Renal cortical epithelial cell (primary cell): ENCODE measurements at places on chromosomes 13 and 19. TPM values are rescaled to one million over a fixed set of nuclear protein-coding genes. Genes with fewer than 3 reads are reported as not detected.

Gene CD37
- total RNA-seq: not detected in 2 replicates

Gene FAM83E
- total RNA-seq: 0.17 TPM in 1 of 2 replicates, not detected in the other

Gene KCNN1
- 0.30 TPM in 1 of 2 replicates, not detected in the other for total RNA-seq

Gene ZNF8
- total RNA-seq: 4.2 and 10.9 TPM in 2 replicates

Gene ZNF560
- 0.15 and 0.35 TPM in 2 replicates for total RNA-seq

Gene ZNF667
- 3.3 and 13.4 TPM in 2 replicates for total RNA-seq

Gene STOML3
- total RNA-seq: not detected in 2 replicates

Gene ZNF799
- total RNA-seq: 11.7 and 12.3 TPM in 2 replicates

Gene FPR3
- not detected in 2 replicates for total RNA-seq

GRCh38 chr13:43377973-43378372, 354.6 kb downstream of the DNAJC15 start:
- peak; percentile 24 for DNase-seq

DNA sequence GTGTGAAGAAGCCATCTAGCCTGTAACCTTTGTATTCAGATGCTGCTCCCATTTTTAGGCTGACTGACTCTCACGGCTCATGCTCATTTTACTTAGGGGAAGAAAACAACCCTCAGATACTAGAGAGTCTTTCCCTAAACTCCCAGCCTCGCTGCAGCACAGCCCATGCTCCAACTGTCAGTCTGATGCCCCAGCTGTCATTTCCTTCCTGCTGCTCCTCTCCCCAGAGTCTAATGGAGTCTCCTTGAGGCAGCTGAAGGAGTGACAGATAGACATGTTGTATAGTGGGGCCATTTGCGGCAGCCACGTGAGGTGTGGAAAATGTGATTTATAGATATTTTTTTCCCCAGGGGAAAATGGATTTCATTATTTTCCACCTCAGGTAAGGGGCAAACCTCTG, 59.2 kb upstream of the OLFM4 start:
- no peak for DNase-seq

- no peak for DNase-seq
Measured at GRCh38 chr19:41699968-41700323, 8.5 kb upstream of the CEACAM5 start.

DNA sequence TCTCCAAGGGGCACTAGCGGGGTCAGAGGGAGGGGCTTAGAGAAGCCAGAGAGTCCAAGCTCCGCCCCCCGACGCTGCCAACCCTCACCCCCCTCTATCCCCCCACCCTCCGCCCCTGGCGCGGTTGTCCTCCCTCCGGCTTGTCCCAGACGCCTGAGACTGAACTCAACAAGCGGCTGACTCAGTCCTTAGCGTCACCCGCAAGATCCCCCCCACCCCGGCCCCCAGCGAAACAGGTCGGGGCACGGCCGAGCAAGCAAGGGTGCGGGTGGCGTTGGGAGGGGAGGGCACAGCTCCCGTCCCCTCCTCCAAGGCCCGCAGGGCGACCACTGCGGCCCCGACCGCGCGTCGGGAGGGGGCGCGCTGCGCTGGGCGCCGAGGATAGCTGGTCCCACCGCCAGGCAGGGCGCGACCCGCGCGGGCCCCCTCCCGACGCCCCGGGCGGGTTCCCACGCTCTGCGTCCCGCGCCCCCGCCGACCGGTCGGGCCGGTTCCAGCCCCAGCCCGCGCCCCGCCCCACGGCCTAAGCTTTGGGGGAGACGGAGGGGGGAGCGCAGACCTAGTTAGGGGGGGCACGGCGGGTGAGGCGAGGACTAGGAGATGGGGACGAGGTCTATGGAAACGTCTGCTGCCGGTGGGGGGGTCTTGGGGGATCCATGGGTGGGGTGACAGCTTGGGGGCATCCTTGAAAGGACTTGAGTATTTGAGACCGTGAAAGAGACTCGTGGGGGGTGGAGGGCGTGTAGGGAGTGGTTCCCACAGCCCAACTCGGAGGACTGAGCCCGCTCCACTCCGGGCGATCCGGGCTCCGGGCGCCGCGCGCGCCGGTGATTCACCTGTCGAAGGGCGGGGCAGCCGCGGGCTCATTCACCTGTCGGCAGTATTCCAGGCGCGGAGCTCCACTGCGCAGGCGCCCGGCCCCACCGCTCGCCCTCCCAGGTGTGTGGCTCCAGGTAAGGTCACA, 5.1 kb downstream of the NOTCH3 start:
- peak; percentile 16 for DNase-seq

- no peak for DNase-seq
Measured at GRCh38 chr19:51354742-51355148, 11.4 kb downstream of the ETFB start.

DNA sequence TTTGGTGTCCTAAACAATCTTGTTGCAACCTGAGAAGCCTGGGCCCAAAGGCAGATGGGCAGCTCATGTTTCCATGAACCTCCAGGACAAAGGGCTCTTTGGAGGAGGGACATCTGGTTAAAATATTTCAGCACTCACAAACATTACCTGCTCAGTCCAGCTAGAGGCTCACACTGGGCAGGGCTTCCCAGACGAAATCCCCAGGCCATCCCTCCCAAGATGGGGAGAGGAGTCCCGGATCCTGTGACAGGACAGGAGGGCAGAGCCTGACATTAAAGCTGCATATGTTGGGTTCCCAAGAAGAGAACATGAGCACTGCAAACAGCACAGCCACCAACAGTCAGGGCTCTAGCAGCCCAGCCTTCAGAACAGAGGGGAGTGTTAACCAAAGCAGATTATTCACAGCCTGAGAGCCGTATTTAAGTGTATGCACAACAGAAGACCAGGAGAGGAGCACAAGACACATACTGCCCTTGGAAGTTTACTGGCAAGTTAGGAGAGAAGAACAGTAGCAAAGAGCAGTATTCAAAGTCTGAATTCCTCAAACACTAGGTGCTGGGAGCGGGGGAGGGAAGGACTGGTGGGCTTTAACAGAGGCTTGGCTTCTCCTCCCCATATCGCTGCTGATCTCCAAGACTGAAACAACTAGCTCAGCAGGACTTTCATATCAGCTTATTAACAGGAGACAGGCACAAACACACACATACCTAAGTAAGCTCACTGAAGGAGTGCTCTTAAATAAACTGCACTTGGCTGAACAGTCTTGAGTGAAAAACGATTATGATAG, 12.3 kb downstream of the ATP7B start:
- no peak for DNase-seq

DNA sequence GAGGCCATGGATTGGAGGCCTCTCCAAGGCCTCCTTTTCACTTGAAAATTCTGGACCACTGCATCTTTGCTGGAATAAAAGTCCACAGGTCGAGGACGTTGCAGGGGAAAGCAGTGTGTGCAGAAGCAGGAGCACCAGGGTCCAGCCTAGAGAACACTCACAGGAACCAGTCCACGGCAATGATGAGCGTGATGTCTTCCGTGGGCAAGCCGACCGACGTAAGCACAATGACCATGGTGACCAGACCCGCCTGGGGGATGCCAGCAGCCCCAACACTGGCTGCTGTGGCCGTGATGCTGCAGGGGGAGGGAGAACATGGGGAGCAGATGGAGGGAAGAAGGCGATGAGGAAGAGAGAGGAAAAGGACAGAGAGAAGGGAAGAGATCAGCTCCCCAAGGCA, 11.5 kb downstream of the OR7C2 start:
- no peak for DNase-seq

- peak; percentile 58 for DNase-seq
Measured at GRCh38 chr13:89393758-89394304, 1722.7 kb downstream of the SLITRK5 start.

GRCh38 chr19:38470788-38471480, 37.4 kb downstream of the RYR1 start:
- DNase-seq: no peak

DNA sequence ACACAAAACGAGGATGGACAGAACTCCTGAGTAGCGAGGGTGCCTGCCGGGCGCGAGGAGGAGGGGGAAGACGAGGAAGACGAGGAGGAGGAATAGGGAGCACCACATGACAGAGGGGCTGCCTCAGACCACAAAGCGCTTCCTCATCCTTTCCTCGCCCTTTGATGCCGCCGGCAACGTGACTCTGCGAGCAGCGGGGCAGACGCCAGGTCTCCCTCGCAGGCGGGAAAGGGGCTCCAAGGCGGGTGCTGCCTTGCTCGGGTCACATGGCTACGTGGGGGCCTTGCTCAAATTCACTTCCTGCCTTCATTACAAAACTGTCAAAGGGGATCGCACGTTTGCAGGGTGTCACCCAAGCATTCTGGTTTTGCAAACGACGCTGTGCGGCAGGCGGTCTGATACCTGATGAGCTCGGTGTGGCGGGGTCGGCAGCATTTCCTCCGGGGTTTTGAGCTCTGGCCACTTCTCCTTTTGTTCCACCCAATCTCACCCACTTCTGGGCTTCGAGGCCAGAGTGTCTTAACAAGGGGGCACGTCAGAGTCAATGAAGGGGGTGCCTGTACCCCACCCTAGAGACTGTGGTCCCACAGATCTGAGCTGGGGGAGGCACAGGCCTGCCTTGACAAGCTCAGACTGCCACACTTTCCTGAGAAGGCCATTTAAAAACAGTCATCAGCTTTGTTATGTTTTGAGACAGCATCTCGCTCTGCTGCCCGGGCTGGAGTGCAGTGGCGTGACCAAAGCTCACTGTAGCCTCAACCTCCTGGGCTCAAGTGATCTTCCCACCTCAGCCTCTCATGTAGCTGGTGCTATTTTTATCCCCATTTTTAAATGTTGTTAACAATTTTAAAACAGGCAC, 14.9 kb downstream of the MAP2K2 start:
- no peak for DNase-seq

DNA sequence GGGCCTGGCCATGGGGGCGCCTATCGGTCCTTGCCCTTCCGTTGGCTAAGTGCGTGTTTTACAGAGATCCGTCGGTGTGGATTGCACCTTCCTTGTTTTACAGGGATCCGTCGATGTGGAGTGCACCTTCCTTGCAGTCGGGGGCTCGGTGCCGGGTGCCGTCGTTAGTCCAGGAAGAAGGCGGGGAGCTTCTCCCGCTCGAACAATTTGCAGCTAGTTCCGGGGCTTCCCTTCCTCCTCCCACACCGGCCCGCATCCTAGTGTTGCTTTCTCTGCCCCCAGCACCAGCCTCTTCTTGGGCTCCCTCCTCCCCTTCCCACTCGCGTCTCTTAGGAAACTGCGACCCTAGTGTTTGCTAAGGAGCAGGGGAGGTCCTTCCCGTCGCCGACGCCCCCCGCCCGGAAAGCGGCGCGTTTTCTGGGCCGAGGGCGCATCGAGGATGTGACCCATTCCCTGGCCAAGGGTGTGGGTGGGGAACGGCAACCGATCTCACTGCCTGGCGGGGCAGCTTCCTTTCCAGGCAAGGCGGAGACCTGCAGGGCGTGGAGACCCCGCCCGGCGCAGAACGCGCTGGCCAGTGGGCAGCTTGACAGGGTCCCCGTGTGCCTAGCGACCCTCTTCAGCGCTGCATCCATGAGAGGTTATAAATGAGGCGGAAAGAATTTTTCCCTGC, 75.7 kb upstream of the ZNF91 start:
- DNase-seq: no peak

GRCh38 chr13:43078399-43078798, 55.0 kb downstream of the DNAJC15 start:
- DNase-seq: no peak

DNA sequence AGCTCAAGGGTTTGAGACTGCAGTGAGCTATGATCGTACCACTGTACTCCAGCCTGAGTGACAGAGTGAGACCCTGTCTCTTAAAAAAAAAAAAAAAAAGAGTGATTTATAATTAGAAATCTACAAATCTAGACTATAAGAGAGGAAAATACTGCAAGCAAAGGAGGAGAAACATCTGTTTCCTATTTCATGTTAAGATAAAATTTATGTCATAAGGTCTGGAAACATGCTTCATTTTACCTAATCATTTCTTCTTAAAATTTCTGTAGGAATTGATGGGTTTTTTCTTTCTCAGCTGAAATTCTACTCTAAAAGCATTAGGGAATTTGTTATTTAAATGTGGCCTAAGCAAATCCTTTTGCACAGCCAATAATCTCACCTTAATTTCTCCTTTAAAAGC, 53.2 kb downstream of the C13orf42 start:
- no peak for DNase-seq

DNA sequence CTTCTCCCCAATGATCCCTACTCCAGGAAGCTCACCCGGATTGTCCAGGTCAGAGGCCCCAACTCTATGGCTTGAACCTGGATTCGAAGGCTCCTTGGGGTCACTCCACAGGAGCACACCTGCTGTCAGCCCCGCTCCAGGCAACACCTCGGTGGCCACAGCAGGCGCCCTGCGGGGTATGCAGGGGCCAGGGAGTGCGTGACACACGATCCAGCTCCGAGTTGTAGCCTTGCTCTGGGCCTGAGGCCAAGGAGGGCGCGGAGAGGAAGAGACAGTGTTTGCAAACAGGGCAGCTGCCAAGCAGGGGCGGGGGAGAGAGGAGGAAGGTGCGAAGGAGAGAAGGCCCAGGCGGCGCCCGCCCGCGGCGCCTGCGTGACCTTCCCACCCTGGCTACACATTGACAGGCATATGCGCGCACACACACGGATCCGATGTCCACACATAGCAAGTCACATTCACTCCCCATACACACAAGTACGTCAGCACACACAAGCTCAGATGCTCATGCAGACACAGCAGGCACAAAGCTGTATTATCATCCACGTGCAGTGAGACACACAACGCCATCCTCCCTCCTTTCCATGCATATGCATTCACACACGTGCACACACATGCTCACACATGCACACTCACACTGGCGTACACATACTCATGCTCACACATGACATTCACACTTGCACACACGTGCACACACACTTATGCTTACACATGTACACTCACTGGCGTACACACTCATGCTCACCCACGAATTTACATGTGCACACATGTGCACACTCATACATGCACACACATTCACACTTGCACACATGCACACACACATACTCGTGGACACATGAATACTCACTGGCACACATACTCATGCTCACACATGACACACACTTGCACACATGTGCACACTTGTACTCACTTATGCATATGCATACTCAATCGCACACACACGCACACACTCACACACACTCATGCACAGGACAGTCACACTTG, 10.4 kb downstream of the SBK2 start:
- DNase-seq: peak; percentile 55

DNA sequence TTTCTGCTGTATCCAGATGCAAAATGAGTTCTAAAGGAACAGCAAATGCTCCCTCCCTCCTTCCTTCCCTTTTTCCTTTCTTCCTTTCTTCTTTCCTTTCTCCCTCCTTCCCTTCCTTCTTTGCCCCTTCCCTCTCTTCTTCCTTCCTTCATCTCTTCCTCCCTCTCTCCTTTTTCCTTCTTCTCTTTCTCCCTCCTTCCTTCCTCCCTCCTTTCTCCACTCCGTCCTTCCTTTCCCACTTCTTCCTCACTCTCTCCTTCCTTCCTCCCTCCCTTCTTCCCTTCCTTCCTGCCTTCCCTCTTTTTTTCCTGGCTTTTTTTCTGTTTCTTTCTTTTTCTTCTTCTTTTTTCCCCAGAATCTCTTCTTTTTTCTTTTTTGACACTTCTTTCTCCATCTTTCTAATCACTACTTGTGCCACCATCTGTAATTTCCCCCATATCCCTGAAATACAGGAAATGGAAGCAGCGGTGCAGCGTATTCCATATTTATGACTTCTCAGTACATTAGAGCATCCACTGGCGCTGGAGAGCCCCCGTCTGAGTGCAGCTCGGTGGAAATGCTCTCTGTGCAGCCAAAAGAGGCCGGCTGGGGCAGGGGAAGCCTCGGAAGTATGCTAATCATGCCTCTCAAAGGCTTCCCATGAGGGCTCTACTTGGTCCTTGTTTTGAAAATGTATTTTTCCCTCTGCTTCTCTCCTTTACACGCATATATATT, 275.6 kb downstream of the TSHZ3 start:
- no peak for DNase-seq

GRCh38 chr19:29122185-29122584, 90.8 kb downstream of the UQCRFS1 start:
- DNase-seq: no peak
